ENCODE measurements at places on chromosomes 1 and 21.

- DNase-seq, result no peak
These were observed 103.7 kb downstream of the ABCA4 start for GRCh38 chr1:94017155-94017829.

GRCh38 chr1:246104927-246105326 lies 402.2 kb downstream of the SMYD3 start:
- no peak for DNase-seq

DNA sequence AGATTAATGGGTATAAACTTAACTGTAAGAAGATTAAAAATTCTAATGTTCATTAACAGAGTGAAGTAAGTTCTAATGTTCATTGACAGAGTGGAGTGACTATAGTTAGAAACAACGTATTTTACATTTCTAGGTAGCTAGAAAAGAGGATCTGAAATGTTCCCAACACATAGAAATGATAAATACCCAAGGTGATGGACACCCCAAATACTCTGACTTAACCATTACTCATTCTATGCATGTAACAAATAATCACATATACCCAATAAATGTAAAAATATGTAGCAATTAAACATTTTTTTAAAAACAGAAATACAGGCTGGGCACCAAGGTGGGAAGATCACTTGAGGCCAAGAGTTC lies 62.1 kb downstream of the ABL2 start:
- no peak for DNase-seq

GRCh38 chr1:2415801-2416208 lies 3.4 kb upstream of the PEX10 start:
- no peak for DNase-seq

DNA sequence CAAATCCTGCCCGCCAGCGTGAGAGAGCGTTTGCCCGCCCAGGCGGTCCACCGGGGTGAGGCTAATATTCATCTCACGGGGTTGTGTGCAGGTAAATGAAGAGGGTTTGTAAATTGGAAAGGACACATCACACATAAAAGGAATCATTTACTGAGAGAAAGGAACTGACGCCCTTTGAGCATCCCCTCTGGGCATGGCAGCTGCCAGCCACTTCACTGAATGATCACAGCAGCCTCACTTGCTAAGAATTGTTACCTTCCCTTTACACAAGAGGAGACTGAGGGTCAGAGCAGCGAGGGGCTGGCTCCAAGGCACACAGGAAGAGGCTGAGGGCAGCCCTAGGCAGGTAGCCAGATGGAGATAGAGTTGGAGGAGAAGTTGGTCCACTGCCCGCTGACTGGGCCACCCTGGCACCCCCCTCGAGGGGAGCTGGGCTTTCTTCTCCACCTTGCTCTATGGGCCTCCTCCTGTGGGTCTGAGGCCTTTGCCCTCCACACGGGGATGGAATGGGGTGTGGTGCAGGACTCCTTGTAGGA lies 96.0 kb downstream of the FOXD2 start:
- DNase-seq, result peak; percentile 32

DNA sequence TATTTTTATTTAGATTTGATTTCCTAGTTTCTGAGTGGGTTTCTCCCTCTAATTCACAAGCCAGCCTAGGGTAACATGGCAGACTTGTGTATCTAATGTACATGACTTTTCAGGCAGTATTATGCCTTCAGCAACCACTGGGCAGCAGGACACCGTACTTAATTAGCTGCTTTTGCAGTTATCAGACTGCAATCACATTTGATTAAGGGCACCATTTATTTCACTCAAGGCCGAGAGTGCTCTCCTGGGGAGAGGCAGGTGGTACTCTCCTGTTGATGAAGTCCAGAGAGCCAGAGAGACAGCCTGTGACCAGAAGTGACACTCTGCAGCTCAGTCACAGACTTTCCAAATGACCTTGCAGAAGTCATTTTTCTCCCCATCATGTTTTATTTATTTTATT lies 18.7 kb downstream of the CYYR1 start:
- DNase-seq, result no peak

DNA sequence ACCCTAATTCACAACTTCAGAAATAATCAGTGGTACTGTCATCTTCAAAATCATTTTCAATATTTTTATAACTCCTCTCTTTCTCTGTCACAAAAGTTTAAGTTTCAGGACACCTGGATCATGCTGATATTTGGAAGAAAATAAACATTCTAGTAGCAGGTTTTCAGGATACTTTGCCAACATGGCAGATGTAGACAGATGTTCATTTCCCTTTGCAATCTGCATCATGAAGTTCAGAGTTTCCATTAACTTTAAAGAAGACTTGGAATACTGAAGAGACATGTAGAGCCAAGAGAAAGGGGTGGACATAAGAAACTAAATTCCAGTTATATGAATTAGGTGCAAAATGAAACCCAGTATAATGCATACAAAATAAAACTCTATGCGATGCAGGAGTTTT lies 218.1 kb downstream of the USH2A start:
- DNase-seq, result peak; percentile 51

DNA sequence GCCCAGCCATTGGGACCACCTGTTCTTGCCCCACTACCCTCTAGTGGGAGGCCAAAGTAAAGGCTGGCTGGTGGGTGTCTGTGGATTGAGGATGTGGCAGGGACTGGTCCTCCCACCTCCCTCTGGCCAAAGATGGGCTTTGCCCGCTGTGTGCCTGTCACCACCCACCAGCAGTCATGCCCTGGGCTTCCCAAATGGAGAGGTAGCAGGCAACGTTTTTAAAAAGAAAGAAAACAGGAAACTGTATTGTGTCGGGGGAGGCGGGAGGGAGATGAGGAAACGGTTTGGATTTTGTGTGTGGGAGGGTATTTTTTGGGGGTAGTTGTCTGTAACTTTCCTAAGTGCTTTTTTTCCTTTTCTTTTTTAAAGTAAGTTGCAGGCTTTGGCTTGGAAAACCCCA lies 30.1 kb downstream of the SZRD1 start:
- DNase-seq, result no peak

DNA sequence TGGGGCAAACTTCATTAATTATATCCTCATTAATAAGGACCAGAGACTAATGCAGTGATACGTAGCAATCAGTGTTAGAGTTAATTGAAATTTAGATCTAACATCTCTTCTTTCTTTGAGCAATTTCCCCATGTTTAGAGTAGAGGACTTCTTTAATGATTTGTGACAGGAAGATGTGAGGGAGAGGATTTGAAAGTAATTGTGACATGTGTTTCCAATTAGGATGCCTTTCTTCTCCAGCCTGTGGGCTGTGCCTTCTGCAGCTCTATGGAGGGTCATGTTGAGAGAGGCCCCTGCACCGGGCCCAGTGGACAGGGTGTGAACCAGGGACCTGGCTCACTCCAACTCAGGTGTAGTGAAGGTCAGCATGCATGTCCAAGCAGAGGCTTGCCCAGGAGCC lies 103.0 kb downstream of the GREM2 start:
- no peak for DNase-seq

GRCh38 chr1:2170211-2170610 lies 24.4 kb downstream of the FAAP20 start:
- DNase-seq, result no peak

DNA sequence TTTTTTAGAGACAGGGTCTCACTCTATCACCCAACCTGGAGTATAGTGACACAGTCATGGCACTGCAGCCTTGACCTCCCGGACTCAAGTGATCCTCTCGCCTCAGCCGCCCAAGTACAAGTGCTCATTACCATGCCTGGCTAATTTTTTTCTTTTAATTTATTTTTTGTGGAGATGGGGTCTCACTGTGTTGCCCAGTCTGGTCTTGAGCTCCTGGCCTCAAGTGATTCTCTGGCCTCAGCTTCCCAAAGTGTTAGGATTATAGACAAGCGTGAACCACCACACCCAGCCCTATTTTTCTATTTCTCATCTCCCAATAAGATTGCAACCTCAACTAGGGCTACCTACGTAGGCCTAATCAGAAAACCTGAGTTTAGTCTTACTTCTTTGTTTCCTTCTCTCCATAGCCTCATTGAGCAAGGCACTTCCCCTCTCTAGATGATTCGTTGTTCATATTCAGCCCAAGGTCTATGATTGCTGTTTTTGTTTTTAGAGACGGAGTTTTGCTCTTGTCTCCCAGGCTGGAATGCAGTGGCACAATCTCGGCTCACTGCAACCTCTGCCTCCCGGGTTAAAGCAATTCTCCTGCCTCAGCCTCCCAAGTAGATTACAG lies 1.1 kb upstream of the KPNA6 start:
- DNase-seq, result no peak

DNA sequence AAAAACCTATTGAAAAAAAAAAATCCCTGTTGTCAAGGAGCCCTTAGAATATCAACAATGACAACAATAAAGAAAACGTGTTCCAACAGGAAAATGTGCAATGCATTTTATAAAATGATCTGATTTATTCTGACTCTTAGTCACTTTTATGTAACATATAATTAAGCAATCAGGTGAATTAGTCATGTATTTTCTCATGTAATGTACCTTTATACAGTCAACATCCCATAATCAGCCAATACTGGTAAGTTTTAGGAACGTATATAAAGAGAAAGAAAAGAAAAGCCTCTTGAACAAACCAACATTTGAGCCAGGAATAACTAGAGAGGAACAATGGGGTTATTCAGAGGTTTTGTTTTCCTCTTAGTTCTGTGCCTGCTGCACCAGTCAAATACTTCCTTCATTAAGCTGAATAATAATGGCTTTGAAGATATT lies at the start of gene CLCA4:
Gene CLCA4 (plus strand): TSS at position 292 of the 435 bp plus-strand sequence. CDS start 42 bp downstream, at position 334.
- no peak for DNase-seq

DNA sequence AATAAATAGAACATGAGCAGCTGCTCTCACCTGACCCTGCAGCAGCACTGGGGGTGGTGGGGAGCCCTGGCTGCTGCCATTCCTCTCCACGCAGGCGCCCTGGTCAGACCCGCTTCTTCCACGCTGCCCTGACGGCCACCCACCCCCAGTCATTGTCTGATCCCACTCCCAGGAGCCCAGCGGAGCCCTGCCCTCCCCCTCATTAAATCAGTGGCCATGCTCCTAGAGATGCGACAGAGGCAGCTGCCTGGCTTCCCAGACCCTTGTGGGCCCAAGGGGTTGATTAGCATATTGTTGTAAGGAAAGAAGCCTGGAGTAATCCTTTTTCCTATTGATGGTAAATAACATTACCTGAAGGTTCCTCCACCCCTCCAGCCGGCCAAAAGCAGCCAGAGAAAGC lies 301.5 kb downstream of the RRAGC start:
- no peak for DNase-seq
